ENCODE measurements at places on chromosomes 5 and 9.

DNA sequence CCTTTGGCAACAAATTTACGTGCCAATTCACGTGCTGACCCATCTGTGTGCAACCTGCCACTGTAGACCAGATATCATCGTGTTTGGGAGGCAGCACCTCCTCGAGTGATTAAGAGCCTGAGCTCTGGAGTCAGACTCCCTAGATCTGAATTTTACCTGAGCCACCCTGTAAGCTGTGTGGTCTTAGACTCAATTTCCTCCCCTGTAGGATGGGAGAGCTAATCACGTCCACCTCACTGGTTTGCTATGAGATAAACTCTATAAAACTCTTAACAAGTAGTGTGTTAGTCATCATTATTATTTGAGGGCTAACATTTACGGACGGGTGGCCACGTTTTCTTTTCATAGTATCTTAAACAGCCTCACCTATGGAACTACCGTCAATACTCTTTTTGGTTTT is 220.0 kb upstream of the ADAMTSL1 start:
- no peak for DNase-seq

GRCh38 chr5:62038024-62038423 is 268.0 kb upstream of the KIF2A start:
- no peak for DNase-seq

DNA sequence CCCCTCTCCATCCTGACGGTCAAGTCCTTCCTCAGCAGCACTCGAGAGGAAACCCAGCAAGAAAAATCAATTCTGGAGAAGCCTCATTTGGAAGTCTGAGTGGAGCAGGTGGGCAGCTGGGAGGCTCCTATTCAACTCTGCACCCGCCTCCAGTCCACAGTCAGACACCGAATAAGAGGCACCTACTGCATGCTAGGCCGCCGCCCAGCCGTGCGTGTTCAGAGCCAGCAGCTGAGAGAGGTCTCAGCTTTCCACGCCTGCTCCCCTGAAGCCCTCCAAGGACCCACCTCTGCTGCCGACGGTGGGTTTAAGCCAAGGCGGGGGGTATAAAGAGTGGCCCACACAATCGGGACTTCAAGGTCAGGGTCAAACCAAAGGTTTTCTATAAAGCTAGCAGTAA is 41.9 kb downstream of the VAV2 start:
- DNase-seq, result no peak

DNA sequence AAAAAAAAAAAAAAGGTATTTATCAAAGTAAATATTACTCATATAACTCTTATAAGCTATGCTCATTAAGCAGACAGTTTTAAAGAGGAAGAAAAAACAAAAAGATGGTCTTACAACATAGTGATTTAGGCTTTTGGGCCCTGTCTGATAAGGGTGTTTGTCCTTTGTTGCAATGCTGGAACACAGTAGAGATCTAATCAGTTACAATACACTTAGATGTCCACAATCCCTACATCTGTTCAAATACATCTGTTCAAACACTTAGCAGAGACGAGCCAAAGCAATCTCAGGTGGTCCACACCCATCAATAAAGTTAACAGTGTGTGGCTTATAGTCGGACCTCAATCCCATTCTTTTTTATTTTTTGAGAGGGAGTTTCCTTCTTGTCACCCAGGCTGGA is 11.0 kb downstream of the PRXL2C start:
- no peak for DNase-seq

DNA sequence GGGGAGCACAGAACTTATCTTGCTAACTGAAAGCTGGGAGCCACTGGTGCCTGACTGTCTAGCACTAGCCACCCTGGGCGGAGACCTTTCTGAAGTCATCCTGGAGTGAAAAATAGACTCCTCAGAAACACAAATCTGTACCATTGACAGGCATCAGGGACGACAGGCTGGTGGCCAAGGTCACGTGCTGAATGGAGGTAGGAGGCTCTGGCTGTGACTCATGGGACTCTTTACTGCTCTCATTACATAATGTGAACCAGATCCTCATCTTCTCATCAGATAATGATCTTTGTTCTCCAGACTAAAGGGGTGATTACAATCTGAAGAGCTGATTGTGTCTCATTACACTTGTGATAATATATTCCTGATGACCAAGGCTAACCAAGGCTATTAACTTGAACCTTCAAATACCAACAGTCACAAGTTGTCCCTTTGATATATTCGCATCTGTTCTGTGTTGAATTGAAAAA is 91.8 kb downstream of the SEMA5A start:
- no peak for DNase-seq

- DNase-seq, result no peak
These were observed 51.1 kb downstream of the NEK6 start for GRCh38 chr9:124308606-124309491.

GRCh38 chr5:176723440-176723839 is 76.2 kb downstream of the TSPAN17 start:
- no peak for DNase-seq

- no peak for DNase-seq
These were observed 98.3 kb downstream of the UBAP2 start for GRCh38 chr9:33950371-33950770.

DNA sequence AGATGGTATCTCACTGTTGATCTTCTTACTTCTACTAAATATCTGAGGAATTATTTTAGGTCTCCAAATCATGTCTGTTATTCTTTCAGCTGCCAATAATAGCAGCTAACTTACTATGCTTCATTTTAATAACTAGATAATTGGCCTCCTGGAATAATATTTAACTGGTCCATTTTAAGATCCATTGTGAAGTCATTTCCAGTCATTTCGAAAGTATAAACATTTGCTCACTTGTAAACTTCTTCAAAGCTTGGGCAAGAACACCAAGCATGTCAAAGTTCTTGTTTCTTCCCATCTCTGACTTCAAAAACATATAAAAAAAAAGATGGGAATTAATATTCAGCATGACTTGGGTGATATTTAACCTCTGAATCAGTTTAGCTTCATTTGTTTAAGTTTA is 61.4 kb upstream of the MRPS30 start:
- no peak for DNase-seq

GRCh38 chr5:114377946-114378345 is 16.1 kb downstream of the KCNN2 start:
- no peak for DNase-seq

DNA sequence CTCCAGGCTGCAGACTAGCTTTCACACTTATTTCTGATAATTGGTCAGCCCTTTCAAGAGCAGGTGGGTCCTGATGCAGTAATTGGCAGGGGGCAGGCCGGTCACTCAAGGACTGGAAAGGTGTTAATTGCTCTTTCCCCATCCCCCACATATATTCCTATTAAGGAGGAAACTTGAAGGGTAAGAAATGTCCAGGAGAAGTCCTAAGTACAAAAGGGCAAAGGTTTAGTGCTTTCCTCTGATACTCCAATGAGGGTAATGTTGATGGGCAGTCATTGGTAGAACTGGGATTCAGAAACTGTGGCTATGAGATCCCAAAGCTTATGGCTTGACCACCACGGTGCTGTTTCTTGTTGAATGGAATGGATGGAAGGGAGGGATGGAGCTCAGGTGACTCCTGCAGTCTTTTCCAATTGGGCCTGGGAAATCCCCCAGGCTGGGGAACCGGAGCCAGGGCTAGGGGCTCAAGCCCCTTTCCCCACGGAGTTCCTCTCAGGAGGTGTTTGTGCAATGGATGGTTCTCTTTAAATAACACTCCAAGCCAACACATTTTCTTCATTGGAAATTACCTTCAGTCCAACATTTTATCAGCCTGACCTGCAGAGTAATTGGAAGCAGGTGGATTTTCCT is 103.2 kb upstream of the ALDH1B1 start:
- no peak for DNase-seq

- DNase-seq, result no peak
These were observed 235.9 kb downstream of the FER start for GRCh38 chr5:108983461-108984092.

DNA sequence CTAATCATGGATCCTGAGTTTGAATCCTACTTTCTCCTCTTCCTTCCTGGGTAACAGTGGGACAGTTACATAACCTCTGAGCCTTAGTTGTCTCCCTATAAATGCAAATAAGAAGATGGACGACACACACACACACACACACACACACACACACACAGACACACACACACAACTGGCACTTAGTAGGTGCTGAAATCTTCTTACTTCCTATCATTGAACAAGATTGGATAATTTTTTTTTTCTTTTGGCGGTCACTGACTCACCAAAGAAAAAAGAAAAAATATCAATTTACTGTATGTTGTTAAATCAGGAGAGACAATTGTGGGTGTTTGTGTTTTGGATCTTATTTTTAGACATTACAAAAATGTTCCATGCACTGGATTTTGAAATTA is 28.4 kb upstream of the TNFSF8 start:
- DNase-seq, result no peak

- no peak for DNase-seq
These were observed 173.6 kb downstream of the FANCC start for GRCh38 chr9:95143591-95144561.

- DNase-seq, result no peak
These were observed 655.2 kb upstream of the RIOK2 start for GRCh38 chr5:97838214-97838613.

GRCh38 chr9:117763314-117763713 is 59.1 kb downstream of the TLR4 start:
- no peak for DNase-seq

DNA sequence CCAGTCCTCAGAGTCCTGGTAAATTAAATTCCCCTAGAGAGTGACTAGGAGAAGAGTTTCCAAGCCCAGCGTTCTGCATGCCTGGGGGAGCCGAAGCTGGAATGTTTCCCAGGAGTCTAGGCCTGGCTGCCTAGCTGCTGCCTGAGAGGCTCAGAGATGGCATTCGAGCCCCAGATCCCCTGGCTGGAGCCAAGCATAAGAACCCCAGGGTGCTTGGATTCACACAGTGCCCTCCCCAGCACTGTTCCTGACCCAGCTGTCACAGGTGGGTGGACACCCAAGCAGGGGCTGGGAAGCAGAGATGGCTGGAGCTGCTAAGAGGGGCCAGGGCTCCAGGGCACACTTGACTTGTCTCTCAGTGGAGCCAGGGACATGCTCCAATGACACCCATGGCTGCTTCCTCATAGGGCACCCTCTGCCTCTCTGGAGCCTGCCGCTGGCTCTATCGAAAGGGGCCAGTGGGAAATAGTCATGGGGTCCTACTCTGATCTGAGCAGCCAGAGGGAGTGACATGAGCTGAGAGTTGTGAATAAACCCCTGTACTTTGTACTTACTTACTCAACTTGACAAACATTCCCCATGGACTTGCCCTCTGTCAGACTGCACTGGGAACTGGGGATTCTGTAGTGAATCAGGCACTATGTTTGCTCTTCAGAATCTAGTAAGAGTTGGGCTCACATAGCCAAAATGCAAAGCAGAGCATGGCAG is 62.6 kb upstream of the XPA start:
- no peak for DNase-seq
